DND-41 (cell line): ENCODE measurements at places on chromosomes 11 and 22.

GRCh38 chr11:60834742-60835533 is 7.0 kb upstream of the CCDC86 start:
- DNase-seq = no peak

DNA sequence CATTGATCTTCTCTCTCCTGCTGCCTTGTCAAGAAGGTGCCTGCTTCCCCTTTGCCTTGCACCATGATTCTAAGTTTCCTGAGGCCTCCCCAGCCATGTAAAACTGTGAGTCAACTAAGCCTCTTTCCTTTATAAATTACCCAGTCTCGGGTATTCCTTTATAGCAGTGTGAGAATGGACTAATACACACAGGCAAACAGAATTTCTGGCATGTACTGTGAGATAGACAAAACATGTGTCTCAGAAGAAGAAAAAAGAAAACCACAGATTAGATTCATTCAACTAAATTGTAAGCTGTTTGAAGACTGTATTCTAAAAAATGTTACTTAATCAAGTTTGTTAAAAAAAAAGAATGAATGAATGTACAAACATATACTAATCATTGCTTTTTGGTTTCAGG is 1.5 kb upstream of the MMP20 start:
- no peak for DNase-seq

DNA sequence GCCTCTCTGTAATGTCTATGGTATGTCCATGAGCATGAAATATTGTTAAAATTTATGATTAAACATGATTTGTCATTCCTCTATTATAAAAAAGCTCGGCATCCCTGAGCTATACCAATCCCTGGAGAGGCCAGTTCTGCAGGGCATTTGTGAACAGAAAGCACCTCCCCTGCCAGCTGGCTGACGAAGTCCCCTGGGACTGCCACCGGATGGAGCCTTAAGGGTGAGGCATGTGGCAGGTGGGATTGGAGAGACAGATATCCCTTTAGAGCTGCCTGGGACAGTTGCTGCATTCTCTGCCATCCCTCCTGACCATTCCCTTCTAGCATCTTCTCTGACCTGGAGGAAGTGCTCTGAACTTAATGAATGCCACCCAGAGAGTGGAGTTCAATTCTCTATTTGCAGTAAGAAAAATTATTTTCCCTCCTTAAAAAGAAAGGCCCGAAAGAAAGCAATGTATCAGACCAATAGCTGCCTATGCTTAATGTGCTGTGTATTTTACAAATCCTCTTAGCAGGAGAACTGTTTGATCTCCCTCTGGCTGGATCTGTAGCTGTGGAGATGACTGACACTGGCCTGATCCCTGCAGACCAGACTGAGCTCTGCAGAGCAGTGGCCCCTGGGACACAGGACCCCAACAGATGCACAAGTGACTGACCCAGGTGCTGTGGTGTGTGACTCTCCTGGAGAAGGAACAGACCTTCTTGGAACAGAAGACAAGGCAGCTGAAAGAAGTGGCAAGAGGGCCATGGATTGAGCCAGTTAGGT is 219.0 kb upstream of the NAV2 start:
- DNase-seq = peak; percentile 13

DNA sequence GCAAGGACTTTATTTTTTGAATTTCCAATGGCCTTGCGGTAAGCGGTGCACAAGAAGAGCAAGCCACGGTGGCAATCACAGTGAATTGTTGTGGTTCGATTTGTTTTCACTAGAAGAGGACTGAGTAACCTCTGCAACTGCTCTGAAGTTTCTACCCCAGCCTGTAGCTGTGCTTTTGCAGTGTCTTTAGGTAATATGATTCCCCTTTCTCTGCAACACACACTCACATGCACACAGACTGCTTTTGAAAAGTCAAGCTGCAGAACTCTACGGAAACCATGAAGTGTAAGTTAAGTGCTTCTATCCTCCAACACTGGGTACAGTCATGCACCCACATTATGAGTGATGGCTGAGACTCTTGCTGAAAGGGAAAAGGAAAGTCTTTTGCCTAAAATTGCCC is 38.4 kb downstream of the CD44 start:
- no peak for DNase-seq

GRCh38 chr22:44037519-44038375 is 13.6 kb downstream of the PARVB start:
- no peak for DNase-seq

GRCh38 chr11:107598225-107599139 is 7.5 kb downstream of the ELMOD1 start:
- DNase-seq = no peak

DNA sequence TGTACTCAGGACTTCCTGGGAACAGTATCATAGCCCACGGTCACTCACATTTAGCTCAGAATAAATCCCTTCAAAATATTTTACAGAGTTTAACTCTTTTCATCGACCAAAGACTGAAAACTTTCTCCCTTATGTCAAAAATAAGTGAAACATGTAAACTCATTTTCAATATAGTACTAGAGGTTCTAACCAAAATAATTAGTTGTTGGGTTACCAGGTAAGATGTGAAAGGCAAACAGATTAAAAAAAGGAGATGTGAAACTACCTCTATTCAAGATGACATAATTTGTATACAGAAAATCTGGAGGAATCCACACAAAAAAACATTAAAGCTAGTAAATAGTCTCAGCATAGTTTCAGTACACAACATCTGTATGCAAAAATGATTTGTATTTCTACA is 20.3 kb downstream of the XKR3 start:
- no peak for DNase-seq

DNA sequence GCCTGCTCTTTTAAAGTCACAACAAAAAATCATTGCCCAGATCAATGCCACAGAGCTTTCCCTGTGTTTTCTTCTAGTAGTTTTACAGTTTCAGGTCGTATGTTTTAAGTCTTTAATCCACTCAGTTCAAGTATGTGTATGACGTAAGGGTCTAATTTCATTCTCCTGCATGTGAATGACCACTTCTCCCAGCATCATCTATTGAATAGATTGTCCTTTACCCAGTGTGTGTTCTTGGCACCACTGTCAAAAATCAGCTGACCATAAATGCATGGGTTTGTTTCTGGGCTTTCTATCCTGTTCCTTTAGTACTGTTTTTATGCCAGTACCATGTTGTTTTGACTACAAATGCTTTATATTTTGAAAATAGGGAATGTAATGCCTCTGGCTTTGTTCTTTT is 28.1 kb downstream of the INTS4 start:
- DNase-seq = no peak

GRCh38 chr11:74773476-74773875 is 24.8 kb downstream of the RNF169 start:
- no peak for DNase-seq
